ENCODE measurements at places on chromosomes 4 and X. TPM values are rescaled to one million over a fixed set of nuclear protein-coding genes. Genes with fewer than 3 reads are reported as not detected.

NAT8L gene
- total RNA-seq = 20.7 TPM

GRCh38 chrX:97563531-97564133 is 679.9 kb downstream of the RPA4 start:
- DNase-seq = no peak
- no peaks in the 10 kb centered on the region for H3K27me3 ChIP-seq
- no peaks in the 10 kb centered on the region for H3K4me1 ChIP-seq
- H3K4me3 ChIP-seq = no peak overlapping the region
- H3K27ac ChIP-seq = no peak overlapping the region

DNA sequence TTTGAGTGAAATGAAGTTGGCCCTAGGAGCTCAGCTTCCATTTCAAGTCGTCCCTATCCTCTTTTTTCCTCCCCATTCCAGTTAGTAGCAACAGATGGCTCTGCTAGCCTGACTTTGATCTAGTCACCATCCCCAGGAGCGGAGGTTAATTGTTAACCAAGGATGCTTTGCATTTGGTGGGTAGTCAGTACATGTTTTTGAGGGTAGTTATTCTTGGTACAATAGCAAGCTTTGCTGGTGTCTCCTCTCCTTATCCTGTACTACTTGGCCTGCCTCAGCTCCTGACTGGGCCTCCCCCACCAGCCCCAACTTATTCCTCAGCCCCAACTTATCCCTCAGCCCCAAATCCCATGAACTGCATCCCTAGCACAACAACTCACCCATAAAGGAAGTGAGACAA is 14.8 kb upstream of the RTL5 start:
- peak overlapping the region; percentile 27 for H3K27ac ChIP-seq
- H3K27me3 ChIP-seq = no peaks in the 10 kb centered on the region
- H3K4me3 ChIP-seq = no peak overlapping the region
- H3K36me3 ChIP-seq = no peaks in the 10 kb centered on the region
- no peaks in the 10 kb centered on the region for H3K4me1 ChIP-seq

DNA sequence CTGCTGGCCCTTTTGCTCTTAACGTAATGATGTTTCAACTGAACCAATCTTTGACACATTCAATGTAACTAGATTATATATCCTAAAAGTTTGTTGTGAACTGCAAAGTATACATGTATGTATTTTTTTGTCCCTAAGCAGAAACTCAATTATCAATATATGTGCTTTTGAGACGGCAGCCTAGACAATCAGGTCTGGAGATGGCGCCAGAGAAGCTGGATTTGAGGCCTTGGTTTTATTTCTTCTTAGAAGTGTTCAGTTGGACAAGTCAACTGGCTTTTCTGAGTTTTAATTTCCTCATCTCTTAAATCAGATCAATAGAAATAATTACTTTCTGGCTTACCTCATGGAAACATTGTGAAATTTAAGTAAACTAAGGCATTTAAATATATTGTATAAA is 62.5 kb downstream of the DCAF8L1 start:
- no peak for DNase-seq
- H3K4me3 ChIP-seq = no peak overlapping the region
- H3K27ac ChIP-seq = no peak overlapping the region
- H3K36me3 ChIP-seq = no peaks in the 10 kb centered on the region
- H3K4me1 ChIP-seq = no peaks in the 10 kb centered on the region

DNA sequence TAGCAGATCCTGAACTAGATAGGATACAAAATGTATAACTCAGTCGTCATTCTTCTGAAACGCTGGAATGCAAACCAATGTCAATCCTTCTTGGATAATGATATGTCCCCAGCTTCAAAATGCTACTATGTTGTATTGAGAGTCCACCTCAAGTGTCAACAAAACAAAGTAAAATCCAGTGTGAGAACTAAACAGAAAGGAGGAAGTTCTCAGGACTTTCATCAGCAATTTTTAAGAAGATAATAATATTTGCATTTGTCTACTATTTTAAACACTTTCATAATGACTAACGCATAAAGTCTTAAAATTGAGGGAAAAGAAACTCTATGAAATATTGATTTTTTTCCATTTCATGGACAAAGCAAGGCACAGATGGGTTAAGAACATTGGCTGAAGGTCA is 36.3 kb downstream of the SOD3 start:
- no peak for DNase-seq
- H3K36me3 ChIP-seq = peaks cover 18% of the 10 kb centered on the region
- no peak overlapping the region for H3K4me3 ChIP-seq
- H3K27ac ChIP-seq = no peak overlapping the region

GRCh38 chrX:54788446-54788845 is 9.6 kb downstream of the ITIH6 start:
- H3K4me1 ChIP-seq = no peaks in the 10 kb centered on the region
- no peaks in the 10 kb centered on the region for H3K36me3 ChIP-seq
- no peak overlapping the region for H3K27ac ChIP-seq
- no peaks in the 10 kb centered on the region for H3K27me3 ChIP-seq
